ENCODE measurements at places on chromosomes 4 and X. TPM values are rescaled to one million over a fixed set of nuclear protein-coding genes. Genes with fewer than 3 reads are reported as not detected.
A peak's percentile ranks its signal among the peaks of the same experiment; 100 is the strongest.

The TDO2 gene
- polyA plus RNA-seq = 0.15 TPM

The XPNPEP2 gene
- 2.5 TPM for polyA plus RNA-seq

The DRD5 gene
- 2.2 TPM for polyA plus RNA-seq

The CTSO gene
- polyA plus RNA-seq = 18.2 TPM

- no peaks in the 10 kb centered on the region for H3K27me3 ChIP-seq
- no peaks in the 10 kb centered on the region for H3K36me3 ChIP-seq
- H3K4me1 ChIP-seq = no peaks in the 10 kb centered on the region
- no peak overlapping the region for H3K4me3 ChIP-seq
- no peak for DNase-seq
- no peak overlapping the region for H3K27ac ChIP-seq
Measured at GRCh38 chr4:183154701-183155391, 55.8 kb downstream of the WWC2 start.

GRCh38 chr4:38509551-38509950, 154.4 kb upstream of the KLF3 start:
- H3K36me3 ChIP-seq = no peaks in the 10 kb centered on the region
- no peaks in the 10 kb centered on the region for H3K4me1 ChIP-seq
- H3K27me3 ChIP-seq = no peaks in the 10 kb centered on the region
- no peak for DNase-seq
- H3K27ac ChIP-seq = no peak overlapping the region

DNA sequence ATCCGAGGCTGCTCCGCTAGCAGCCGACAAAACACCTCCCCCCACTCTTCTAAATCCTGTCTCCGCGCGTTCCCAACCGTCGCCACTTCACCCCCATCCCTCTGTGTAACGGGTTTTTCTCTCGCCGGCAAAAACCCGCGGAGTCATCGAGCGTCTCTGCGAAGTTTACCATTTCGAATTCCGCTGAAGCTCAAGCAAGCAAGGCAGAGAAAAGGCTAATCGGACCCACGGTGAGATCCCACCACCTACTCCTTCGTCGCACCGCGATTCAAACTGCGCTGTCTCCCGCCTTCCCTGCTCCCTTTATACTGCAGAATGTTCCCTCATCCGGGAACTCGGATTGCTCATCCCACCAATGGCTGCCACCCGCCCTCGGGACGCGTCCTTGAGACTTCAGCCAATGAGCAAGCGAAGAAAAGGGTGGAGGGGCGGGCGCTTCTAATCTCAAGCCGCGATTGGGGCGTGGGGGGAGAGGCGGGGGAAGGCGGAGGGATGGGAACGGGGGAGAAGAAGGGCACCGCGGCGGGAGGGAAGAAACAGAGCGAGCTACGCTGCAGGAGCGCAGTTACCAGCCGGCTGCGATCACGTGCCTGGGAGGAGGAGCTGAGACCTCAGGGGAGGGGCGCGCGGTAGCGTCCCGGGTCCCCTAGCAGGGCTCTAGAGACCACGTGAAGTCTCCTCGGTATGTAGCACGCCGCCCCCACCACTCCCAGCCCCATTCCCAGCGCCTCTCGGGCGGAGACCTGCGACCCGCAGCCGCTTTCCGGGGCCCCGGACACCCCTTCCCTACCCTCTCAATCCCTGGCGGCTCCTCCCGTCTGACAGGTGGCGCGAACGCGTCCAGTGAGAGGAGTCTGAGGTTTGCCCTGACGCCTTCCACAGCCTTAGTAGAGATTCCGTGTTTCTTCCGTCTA, at the start of gene H2AZ1:
TSS of gene H2AZ1 (minus strand) at position 277 of the 914 bp plus-strand sequence. CDS start at position 172, 105 bp downstream.
- peak; percentile 100 for DNase-seq
- no peaks in the 10 kb centered on the region for H3K36me3 ChIP-seq
- H3K4me1 ChIP-seq = peaks cover 4% of the 10 kb centered on the region
- no peaks in the 10 kb centered on the region for H3K27me3 ChIP-seq
- H3K27ac ChIP-seq = peak within 1 kb of the TSS; percentile 99

DNA sequence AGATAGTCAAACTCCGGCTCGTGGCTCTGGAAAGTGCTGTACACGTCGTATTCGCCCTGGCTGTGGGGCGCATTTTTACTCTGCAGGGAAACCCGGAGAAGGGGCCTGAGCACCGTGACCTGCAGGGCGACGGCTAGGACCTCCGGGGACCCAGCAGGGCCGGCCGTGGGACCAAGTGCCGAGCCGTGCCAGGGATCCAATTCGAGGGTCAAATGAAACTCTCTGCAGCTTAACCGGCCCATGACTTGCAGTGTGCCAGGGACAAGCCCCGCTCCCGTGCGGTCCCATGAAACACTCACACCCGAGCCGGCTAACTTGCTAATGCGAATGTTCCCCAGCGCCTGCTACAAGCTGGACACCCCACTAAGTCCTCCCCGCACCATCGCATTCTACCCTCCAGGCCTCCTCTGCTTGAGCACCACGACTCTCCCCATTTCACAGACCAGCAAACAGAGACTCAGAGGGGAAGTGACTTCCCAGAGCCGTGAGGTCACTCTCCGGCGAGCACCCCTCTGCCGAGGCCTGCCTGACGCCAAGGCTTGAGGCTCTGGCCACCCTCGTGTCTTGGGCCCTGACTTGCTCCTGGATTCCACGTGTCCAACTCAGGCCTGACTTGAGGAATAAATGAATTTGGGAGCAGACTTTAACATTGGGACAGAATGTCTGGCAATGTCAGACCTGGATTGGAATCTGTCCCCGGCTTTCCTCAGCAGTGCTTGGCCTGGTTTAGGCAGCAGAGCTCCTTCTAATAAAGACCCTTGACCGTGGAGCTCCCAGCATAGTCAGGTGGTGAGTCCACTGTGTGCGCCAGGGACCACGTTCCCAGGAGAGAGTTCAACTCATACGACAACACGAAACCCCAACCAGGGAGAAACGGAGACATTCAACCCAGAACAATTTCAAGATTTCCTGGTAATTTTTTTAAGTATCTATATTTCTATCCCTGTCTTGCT, 93.6 kb downstream of the PPP2R2C start:
- H3K27ac ChIP-seq = no peak overlapping the region
- H3K4me3 ChIP-seq = no peak overlapping the region
- H3K4me1 ChIP-seq = peaks cover 28% of the 10 kb centered on the region

DNA sequence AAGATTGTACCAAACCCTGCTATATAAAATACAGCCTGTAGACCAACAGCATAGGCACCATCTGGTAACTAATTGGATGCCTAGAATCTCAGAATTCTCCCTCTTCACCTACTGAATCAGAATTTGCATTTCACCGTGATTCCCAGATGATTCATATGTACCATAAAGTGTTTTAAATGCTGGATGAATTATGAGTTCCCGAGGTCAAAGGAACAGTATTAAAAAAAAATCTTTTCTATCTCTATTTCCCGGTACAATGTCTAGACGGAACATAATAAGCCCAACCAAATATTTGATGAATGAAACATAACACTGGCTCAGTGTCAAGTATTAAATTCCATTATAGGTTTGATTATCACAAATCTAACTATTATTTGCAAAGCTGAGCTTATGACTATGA, 280.0 kb downstream of the ANKRD50 start:
- no peaks in the 10 kb centered on the region for H3K36me3 ChIP-seq
- H3K4me3 ChIP-seq = no peak overlapping the region
- H3K27me3 ChIP-seq = no peaks in the 10 kb centered on the region

- H3K4me1 ChIP-seq = no peaks in the 10 kb centered on the region
- no peak overlapping the region for H3K27ac ChIP-seq
- no peaks in the 10 kb centered on the region for H3K36me3 ChIP-seq
- no peak for DNase-seq
- no peak overlapping the region for H3K4me3 ChIP-seq
- H3K27me3 ChIP-seq = no peaks in the 10 kb centered on the region
Measured at GRCh38 chrX:64169988-64170387, 35.5 kb downstream of the AMER1 start.

DNA sequence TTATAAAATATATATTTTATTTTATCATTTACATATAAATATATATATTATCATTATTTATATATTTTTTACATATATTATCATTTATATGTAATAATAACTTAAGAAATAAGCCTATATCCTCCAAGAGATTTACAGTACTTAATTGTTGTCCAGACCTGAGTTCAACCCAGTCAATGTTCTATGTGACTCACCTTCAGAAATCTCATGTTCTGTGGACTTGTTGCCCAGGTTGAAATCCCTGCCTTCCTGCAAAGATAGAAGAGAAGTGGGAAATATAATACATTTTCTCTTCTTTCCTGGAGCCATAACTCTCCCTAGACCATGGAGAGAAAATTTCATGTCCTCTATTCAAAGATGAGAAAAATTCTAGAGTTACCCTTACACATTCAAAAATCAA, 247.3 kb downstream of the PARM1 start:
- no peak for DNase-seq
- H3K27me3 ChIP-seq = no peaks in the 10 kb centered on the region
- no peaks in the 10 kb centered on the region for H3K36me3 ChIP-seq
- no peaks in the 10 kb centered on the region for H3K4me1 ChIP-seq

DNA sequence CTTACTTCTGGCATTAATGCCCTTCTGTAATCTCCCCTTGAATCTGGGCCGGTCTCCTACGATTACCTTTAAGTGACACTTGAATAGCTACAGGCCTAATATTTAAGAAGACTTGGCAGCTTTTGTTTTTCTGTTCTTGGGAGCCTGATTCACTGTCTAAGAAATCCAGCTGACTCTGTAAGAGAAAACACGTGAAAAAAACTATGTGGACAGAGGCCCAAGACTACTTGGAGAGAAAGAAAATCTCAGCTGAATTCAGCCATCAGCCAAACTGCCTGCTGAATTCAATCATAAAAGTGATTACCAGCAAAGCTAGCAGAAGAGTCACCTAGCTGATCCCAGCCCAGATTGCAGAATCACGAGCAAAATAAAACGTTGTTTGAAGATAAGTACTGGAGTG, 521.2 kb downstream of the MID1IP1 start:
- no peaks in the 10 kb centered on the region for H3K4me1 ChIP-seq
- H3K4me3 ChIP-seq = no peak overlapping the region

GRCh38 chr4:4334798-4335520, 44.9 kb downstream of the ZBTB49 start:
- peak; percentile 83 for DNase-seq
- H3K36me3 ChIP-seq = no peaks in the 10 kb centered on the region
- H3K27ac ChIP-seq = no peak overlapping the region
- H3K4me1 ChIP-seq = no peaks in the 10 kb centered on the region

DNA sequence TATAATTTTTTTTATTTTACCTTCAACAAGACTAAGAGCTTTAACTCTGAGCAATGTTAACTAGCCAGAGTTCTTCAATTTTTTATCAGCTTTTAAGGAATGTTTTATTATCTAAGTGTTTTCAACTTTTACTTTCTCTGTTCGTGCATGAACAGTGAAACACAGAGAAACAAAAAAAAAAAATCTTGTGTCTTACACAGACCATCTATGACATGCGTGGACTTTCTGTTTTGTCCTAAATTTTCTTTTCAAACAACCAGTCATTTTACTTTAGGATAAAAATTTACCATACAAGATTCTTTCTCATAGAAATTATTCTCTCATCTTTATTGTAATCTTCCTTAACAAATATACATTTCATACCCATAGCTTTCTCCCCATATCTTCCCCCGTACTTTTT, 731.9 kb upstream of the PCDH10 start:
- H3K27ac ChIP-seq = no peak overlapping the region
- no peaks in the 10 kb centered on the region for H3K27me3 ChIP-seq
- no peaks in the 10 kb centered on the region for H3K36me3 ChIP-seq

- H3K27me3 ChIP-seq = peaks cover 16% of the 10 kb centered on the region
- no peak overlapping the region for H3K27ac ChIP-seq
- H3K4me3 ChIP-seq = no peak overlapping the region
- no peak for DNase-seq
- H3K4me1 ChIP-seq = no peaks in the 10 kb centered on the region
- H3K36me3 ChIP-seq = no peaks in the 10 kb centered on the region
Measured at GRCh38 chrX:13805241-13805640, 11.7 kb downstream of the GPM6B start.

GRCh38 chr4:78737035-78737434, 39.1 kb upstream of the BMP2K start:
- H3K36me3 ChIP-seq = no peaks in the 10 kb centered on the region
- no peaks in the 10 kb centered on the region for H3K4me1 ChIP-seq
- no peaks in the 10 kb centered on the region for H3K27me3 ChIP-seq
- no peak overlapping the region for H3K4me3 ChIP-seq
- DNase-seq = no peak

DNA sequence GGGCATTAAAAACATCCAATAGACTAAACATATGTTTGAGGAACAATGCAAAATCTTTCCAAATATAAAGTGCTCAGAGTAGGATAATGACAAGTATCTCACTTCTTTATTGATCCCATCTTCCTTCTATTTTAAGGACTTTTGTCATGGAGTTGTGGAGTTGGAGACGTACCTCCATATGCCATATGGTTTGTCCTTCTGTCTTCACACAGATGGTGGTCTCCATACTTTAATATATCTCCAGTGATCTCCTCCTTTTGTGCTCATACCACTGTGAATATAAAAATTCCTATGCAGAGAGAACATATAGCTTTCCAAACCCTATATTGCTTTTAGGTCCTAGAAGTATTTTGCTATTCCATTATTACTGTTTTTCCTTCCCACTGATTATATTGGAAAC, 64.5 kb downstream of the GABRB1 start:
- H3K27me3 ChIP-seq = no peaks in the 10 kb centered on the region
- no peak for DNase-seq

GRCh38 chr4:144611850-144612249, 34.1 kb upstream of the HHIP start:
- H3K4me3 ChIP-seq = no peak overlapping the region
- no peaks in the 10 kb centered on the region for H3K4me1 ChIP-seq
- H3K27ac ChIP-seq = no peak overlapping the region
- no peaks in the 10 kb centered on the region for H3K27me3 ChIP-seq
- no peak for DNase-seq

GRCh38 chr4:70902577-70903290, 565 bp downstream of the MOB1B start:
- peaks cover 10% of the 10 kb centered on the region for H3K4me1 ChIP-seq
- peak overlapping the region; percentile 95 for H3K27ac ChIP-seq

DNA sequence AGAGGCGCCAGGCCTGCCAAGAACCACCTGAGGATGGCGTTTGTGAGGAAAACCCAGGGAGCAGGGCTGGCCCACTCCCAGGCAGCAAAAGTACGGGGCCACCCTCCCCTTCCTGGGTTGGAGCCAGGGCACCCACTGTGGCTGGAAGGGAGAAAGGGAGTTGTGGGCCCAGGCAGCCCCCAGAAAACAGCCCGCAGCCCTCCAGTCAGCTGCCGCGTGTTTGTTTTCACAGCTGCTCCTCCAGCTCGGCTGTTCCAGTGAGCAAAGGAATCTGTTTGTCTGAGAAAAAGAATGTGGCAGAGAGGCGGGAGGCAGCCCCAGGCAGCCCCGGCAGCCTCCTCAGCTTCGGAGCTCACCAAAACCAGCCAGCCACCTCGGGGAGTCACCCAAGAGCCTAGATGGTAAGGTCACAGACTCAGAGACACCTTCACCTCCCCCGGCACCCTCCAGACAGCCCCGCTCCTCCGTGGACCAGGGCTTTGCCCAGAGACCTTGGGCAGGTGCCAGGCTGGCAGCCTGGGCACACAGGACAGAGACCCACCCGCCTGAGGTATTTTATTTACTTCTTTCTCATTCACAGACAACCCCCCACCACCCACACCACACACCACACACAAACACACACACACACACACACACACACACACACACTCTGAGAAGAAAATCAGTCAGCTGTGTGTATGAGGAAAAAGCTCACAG, 338.1 kb downstream of the BCOR start:
- peak overlapping the region; percentile 72 for H3K27ac ChIP-seq
- H3K4me1 ChIP-seq = peaks cover 35% of the 10 kb centered on the region
- DNase-seq = peak; percentile 84
- H3K36me3 ChIP-seq = no peaks in the 10 kb centered on the region
- no peak overlapping the region for H3K4me3 ChIP-seq
